ENCODE measurements at places on chromosomes 16 and 17.

DNA sequence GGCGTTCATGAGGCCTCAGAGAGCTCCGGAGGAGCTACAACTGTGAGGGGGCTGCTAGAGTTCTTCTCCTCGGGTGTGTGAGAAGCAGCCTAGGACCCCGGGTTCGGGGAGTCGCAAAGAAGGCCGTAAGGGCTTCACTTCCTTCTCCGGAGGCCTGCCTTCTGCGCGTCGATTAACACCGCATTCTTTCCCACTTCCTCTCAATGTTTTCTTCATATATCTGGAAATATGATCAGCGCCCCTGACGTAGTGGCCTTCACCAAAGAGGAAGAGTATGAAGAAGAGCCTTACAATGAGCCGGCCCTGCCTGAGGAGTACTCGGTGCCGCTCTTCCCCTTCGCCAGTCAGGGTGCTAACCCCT, 449 bp downstream of the SMCR8 start:
- DNase-seq = no peak

DNA sequence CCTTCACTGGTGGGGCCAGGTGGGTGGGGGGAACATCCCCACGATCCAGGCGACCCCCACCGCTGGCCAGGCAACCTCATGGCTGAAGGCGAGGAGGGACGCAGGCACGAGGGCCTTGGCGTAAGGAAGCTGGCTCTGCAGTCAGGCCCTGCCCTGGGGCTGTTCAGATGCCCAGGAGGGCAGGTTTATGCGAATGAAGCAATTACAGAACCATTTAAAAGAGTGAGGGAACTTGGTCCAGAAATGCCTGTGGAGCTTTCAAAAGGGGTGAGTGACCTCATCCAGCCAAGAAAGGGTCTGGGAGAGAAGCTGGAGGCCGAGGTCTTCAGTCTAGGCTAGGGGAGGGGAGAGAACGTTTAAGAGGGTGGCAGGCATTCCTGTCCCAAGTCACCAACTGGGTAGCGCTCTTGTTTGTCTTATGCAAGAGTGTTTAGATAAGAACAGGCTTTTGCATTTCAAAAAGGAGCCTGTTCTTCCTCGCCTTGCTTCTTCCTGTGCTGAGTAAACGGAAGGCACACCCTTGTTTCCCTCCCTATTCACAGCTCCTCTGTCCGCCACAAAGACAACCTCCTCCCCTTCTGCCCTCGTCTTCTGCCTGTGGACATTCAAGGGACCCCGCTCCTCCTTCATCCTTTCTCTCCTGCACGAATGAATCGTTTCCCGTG, 183.5 kb upstream of the SDK2 start:
- no peak for DNase-seq

DNA sequence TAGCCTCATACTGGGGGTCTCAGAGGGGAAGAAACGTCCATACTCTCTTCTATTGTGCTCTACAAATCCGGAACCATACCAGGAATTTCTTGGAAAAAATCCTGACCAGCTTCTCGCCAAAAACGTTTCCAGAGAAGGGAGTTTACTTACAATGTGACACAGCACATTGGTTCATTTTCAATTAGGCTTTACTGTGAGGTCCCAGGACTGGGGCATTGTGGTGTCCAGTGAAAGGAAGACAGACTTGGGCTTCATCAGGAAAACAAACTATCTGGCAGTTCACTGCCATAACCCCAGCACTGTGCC, 14.7 kb downstream of the MPP2 start:
- DNase-seq = no peak

DNA sequence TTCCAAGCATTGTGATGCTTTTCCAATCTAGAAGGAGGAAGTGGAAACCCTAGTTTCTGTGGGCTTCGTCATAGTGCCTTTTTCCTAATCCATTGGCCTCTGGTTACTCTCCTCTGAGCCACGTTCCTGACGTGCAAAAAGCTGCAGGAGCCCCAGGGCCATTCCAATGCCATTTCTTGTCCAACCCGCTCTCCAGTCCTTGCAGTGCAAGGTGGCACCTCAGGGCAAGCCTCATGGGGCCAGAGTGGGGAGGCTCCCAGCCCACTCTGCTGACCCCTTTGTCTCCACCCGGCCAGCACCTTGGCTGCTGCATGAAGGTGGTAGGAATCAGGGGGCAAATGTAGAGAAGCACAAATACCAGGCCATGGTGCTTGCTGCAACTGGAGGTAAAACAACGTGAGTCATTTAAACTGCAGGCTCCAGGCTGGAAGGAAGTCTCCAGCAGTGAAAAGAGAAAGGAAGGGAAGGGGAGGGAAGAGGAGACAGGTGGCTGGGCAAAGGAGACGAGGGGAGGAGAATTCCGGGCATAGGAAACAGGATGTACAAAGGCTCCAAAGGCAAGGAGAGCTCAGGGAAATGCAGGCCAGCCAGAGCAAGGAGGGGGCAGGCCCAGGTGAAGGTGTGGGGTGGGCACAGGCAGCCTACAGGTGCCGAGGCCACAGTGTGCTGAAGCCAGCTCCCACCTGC, 168.2 kb upstream of the TNRC6C start:
- no peak for DNase-seq

DNA sequence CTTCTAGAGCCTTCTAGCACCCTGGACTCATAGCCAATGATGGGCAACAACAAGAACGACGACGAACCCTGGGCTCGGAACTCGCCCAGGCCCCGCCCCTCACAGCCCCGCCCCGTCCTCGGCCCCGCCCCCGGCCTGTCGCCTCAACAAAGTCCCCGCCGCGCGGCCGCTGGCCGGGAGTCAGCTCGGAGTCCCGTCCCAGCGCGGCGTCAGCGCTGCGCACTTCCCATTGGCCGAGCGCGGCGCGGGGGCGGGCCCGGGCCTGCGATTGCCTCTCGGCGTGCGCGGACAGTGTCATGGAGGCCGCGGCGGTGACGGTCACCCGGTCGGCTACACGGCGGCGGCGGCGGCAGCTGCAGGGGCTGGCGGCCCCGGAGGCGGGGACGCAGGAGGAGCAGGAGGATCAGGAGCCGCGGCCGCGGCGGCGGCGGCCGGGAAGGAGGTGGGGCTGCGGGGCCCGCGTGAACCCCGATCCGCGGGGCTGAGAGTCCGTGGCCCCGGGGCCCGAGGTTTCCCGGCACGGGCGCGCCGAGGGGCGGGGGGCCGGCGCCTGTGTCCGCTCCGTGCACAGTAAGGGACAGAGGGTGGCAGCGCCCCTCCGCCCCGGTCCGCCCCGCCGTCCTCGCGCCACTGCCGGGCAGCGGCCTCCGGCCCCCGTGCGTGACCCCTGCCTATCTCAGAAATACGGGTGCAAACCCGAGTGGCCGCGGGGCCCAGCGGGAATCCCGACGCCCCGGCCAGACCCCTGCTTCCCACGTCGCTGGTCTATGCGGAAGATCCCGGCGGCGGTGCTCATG, at the start of gene ENGASE:
TSS of gene ENGASE (plus strand) at position 176 of the 797 bp plus-strand sequence. CDS start at position 297, 121 bp downstream.
- DNase-seq = peak; percentile 99

DNA sequence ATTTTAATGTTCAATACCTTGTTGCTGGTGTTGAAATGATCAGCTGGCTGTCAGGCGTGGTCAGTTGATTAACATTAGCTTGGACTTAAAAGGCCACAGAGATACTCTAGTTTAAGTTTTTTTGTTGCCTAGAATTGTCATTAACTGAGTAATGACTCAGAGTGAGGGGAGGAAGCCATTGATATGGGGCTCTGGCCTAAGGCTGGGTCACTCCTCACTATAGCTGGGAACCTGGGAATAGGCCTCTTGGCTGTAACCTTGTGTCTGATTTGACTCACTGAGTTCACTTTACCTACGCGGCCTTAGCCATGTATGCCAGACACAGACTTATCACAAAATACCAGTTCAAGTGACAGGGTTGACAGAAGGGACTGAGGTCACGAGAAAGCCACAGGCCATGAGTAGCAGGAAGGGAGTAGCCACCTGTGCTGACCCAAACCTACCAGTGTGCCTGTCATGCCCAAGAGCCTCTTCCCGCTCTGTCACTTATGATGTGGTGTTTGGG, 37.9 kb upstream of the ADCY7 start:
- no peak for DNase-seq

GRCh38 chr16:50671644-50672260, 9.4 kb downstream of the SNX20 start:
- no peak for DNase-seq

- DNase-seq = no peak
These were observed 34.4 kb downstream of the CDRT4 start for GRCh38 chr17:15432807-15433611.

DNA sequence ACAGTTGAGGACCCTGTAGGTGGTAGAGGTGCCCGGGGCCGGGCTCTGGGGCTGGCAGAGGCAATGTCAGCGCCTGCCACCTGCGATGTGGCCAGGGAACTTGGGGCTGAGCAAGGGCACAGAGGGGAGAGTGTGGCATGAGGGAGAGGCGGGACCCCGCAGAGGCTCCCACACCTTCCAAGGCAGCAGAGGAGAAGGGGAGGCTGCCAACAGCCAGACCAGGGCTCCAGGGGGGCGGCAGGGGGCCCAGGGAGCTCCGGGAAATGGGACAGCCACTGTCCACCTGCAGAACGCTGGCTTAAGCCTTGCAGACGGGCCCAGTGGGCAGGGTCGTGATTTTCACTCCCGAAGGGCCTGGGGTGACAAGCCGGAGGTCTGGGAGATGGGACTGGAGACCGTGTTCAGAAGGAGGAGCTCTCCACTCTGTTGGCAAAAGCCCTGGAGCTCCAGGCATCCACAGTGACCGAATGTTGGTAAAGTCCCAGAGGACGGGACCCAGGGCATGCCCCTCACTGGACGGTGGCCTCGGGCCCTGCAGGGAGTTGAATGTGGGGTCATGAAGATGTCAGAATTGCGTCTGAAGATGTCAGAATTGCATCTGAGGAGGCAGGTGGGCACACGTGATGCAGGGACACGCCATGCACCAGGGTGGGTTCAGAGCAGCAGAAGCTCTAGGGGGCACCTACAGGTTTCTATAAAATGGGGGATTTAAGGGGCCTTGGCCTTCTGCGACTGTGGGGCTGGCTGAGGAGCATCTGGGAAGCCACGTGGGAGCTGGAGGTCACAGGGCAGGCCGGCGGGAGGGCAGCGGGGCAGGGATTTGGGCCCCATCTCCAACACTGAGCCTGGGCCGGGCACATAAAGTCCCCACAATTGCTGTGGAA, 18.6 kb downstream of the CD7 start:
- DNase-seq = no peak

- no peak for DNase-seq
These were observed 68.1 kb upstream of the CPHXL start for GRCh38 chr16:75794426-75794825.

DNA sequence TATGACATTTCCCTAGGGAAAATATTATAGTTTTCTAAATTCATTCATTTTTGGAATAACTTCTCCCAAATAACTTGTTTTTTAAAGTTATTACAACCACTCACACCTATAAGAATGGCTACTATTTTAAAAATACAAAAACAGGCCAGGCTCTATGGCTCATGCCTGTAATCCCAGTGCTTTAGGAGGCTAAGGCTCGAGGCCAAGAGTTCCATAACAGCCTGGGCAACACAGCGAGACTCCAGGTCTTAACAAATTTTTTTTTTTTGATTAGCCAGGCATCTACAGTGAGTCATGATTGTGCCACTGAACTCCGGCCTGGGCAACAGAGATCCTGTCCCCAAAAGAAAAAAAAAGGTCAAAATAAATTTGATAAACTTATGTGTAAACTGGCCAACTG, 43.6 kb upstream of the YPEL2 start:
- DNase-seq = no peak

DNA sequence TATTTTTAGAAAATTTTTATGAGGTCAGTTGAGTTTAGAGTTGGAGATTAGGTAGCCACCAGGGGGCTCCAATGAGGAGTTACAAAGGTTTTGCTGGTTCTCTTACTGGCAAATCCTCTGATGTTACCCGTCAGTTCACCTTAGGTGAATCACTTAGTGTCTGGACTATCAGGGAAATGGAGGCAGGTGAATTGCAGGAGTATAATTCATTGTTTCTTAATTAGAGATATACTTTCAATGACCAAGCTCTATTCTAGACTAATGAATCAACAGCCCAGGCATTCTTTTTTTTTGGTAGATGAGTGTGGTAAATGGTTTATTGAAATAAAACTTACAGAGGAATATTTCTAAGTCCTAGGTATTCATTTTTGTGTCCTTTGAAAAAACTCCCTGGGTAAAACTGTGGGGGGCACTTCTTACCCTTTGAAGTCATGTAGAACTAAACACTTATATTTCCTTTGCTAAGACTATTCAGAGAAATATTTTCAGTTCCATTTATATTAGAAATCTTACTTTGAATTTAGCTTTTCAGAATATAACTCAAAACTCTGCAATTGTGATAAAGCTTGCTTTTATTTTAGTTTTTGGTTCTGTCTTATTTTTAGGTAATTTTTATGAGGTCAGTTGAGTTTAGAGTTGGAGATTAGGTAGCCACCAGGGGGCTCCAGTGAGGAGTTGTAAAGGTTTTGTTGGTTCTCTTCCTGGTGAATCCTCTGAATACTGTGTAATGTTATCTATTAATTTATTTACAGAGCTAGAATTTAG, 17.7 kb downstream of the PSMD11 start:
- peak; percentile 58 for DNase-seq

- no peak for DNase-seq
These were observed 793.3 kb upstream of the SOX9 start for GRCh38 chr17:71327376-71328059.

- DNase-seq = peak; percentile 99
These were observed 1.9 kb upstream of the PER1 start for GRCh38 chr17:8153957-8154607.

DNA sequence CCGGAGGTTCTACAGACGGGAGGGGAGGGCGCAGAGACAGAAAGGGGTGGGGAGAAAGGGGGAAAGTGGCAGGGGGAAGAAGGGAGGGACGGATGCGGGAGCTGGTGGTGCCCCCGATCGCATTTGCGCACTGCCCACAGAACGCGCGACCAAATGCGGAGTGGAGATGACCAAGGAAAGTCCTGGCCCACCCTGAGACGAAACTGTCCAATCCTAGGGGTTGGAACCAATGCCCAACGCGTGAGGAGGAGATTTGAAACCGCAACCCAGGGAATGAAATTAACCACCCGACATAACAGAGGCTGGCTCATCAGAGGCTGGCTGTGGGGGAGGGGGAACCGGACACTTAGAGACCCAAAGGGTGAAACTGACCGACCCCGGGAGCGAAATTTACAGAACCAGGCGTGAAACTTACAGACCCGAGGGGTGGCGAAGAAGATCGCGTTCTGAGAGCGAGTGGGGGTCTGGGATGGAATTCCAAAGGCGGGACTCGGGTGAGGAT, 1.4 kb downstream of the HES7 start:
- DNase-seq = peak; percentile 69

GRCh38 chr17:62101090-62101489, 36.0 kb upstream of the MED13 start:
- DNase-seq = no peak

DNA sequence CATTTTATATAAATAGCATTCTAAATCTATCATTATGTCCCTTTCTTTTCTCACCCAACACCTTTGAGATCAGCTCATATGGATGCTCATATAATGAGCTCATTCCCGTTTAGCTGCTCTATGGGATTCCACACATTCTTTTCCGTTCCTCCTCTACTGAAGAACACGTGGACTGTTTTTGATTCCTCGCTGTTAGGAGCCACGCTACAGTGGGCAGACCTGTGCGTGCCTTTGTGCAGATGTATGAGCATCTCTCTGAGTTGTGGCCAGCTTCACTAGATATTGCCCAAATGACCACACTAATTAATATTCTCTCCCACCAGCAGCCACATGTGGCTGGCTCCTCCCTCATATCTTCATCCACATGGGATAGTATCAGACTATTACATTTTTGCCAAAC, 6.0 kb upstream of the TNFRSF13B start:
- DNase-seq = no peak
